ENCODE measurements at places on chromosomes 5 and 9. TPM values are rescaled to one million over a fixed set of nuclear protein-coding genes. Genes with fewer than 3 reads are reported as not detected.

TMEM232 gene
- total RNA-seq: 2.2 TPM

JAKMIP2 gene
- 2.5 TPM for total RNA-seq

ENTPD8 gene
- not detected for total RNA-seq

AGPAT2 gene
- 13.0 TPM for total RNA-seq

ALDOB gene
- not detected for total RNA-seq
